ENCODE measurements at places on chromosomes 7 and 10.

DNA sequence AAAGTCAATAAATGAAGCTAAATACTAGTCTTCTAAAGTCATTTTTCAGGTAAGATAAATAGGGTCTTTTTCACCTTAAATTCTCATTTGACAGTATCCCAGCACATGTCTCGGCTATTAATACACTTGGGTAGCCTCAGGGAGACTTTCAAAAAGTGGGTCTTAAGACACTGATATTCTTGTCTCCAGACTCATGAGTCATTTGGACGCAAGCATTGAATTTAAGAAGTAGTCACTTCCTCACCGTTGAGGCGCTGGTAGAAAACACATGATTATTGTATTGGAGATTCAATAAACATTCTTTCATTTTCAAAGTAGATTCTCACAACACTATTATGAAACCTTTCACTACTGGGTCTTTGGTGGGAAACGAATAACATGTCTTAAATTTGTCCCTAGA, 108.9 kb upstream of the SP8 start:
- no peak for DNase-seq

- DNase-seq: no peak
These were observed 80.6 kb downstream of the GLI3 start for GRCh38 chr7:42156291-42156865.

DNA sequence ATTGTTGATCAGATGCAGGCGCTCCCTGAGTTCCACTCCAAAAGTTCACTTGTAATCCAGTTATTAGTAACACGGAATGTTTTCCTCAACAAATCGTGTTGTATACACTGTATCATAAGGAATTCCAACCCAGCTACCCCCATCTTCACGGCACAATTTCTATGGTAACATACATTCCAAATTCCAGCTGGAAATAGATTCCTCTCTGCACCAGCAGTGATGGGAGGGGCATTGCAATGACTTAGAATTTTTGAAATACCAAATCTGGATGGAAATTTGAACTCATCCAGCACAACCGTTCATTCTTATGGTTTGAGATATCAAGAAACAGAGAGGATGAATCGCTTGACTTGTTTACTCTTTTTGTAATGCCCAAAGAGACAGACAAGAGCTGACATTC, 38.9 kb upstream of the RHEB start:
- no peak for DNase-seq

DNA sequence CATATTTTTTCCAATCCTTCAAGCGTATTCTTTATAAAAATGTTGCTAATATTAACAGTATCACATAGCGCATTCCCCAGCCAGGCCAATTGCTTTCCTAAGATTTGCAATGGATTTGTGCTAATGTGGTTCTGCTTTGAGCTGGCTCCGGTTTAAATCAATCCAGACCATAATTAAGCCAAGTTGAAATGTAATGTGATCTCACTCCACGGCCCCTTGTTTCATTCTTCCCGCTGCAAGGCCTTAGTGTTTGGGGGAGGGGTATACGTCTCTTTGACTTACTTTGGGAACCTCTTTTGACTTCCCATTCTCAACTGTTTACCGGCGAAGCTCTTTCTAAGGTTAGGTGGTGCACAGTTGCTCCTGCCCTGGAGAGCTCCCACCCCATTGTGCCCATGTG, 86.4 kb downstream of the PRPF18 start:
- no peak for DNase-seq

DNA sequence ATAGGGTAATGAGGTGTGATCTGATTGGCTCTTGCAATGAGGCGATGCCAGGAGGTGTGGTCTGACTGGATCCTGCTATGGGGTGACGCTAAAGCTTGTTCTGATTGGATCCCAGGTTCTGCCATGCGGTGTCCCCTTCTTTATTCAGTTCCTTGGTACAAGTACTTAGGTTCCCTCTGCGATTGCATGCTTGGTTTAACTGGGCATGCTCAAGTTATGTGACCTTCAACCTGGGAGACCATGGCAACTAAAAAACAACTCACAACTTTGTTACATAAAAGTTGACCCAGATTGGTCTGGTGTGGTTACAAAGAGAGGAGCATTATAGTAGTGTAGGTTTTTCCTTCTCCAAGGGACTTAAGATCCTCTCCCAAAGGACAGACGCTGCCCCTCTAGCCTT, 49.5 kb upstream of the DNAJC1 start:
- DNase-seq: no peak

GRCh38 chr7:707296-708000, 19.1 kb upstream of the DNAAF5 start:
- DNase-seq: no peak

GRCh38 chr10:72625608-72626443, at the start of gene MICU1:
TSS of gene MICU1 (minus strand) at chr10:72626079. CDS start at chr10:72566793, 59,286 bp downstream.
- DNase-seq: peak; percentile 91

- DNase-seq: peak; percentile 82
These were observed 6.5 kb downstream of the ARPC1B start for GRCh38 chr7:99380823-99381663.

DNA sequence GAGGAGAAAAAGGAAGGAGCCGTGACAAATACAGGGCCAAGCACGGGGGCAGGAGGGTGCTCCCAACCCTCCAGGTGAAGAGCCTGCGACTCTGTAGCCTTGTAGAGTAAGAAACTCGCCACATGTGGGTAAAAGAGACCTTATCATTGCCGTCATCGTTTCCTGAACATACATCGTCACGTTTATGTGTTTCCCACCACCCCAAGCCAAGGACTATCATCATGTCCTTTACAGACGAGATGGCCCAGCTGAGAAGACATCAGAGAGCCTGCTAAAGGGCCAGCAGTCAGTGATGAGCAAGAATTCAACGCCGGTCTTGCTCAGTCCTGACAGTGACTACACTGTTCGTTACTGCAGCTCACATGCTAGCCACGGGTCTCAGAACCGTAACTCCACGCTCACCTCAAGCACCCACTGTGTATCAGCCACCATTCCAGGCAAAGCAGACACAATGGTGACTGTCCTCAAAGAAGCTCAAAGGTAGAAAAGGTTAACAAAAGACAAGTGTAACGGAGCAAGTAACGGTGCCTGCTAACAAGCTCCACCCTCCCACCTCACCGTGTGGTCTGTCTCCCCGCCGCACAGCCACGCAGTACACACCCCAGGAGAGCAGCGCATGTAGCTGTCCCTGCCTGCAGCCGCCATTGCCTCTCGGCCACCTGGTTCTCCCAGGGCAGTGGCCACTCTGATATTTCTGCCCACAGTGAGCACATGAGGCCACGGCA, 147.8 kb downstream of the MAD1L1 start:
- DNase-seq: no peak

DNA sequence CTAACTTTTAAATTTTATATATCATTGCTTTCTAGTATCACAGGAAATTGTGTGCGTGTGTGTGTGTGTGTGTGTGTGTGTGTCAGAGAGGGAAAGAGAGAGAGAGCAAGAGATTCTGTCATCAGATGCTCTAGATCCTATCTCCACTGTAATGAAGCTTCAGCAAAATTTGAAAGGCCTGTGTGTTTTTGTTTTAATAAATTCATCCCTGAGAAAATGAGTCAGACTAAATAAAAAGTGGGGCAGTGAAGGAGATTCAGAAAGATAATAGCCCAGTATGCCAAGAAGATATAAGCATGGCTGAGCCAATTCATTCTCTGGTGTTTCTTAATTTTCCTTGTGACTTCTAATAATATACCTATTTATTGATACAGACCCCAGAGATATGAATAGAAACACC, 184.2 kb upstream of the TMEM196 start:
- no peak for DNase-seq

DNA sequence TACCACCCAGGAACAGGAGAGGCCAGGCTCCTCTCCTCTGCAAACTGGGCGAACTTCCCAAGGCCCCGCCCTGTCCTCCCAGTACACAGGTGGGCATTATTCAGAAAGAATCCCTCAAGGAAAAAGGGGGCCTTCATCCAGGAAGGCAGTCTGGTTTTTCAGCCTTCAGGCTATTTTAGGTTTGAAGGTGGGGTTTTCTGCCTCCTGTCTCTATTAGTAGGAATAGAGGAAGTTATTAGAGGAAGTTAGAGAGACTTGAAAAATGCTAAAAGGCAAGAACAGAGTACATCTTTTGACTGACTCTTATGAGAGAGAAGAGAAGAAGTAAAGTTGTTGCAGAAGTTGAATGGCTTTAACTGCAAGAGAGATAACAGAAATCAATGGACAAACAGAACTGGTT, 250.9 kb upstream of the SORCS1 start:
- no peak for DNase-seq

DNA sequence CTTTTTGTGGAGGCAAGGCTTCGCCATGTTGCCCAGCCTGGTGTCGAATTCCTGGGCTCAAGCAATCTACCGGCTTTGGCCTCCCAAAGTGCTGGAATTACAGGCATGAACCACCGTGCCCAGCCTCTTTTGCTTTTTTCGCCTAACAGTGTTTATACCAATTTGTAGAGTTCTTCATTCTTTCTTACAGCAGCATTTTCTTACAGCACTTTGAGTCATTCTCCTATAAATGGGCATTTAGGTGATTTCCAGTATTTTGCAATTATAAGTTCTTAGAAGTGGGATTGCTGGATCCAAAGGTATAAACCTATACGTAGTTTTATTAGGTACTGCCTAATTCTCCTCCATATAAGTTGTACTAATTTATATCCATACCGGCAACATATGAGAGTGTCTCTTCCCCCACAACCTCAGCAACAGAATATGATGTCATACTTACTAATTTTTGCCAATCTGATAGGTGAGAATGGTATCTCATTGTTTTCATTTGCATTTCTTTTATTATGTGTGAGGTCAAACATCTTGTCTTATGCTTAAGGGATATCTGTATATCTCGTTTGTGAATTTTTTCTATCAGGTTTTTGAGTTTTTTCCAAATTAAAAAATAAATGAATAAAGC, 39.1 kb downstream of the SUFU start:
- no peak for DNase-seq

DNA sequence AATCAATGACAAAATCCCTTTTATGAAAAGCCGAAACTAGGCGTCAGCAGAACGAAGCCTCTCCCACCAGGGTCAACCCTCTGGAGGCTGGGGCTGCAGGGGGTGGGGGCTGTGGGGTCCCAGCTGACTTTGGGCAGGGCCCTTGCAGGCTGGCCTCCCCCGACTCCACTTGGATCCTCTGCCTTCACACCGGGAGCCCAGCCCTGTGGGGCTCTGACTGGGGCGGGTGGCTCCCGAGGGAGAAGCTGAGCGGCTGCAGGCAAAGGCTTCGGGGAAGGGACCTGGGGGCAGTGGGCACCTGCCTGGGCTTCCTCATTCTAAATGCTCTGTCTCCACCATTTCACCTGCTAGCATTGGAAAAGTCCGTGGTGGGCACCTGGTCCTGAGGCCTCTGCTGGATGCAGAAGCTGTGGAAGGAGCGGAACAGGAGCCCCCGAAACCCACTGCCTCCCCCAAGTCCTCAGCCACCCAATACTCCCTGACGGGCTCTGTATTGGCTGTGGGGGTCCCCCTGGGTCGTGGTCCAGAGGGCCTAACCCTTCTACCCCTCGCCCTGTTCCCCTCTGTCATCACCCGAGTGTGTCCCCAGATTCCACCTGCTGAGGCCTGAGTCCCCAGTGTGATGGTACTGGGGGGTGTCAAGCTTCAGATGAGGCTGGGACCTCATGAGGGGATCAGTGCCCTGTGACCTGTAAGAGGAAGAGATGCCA, 108.6 kb downstream of the DNAJB6 start:
- no peak for DNase-seq

DNA sequence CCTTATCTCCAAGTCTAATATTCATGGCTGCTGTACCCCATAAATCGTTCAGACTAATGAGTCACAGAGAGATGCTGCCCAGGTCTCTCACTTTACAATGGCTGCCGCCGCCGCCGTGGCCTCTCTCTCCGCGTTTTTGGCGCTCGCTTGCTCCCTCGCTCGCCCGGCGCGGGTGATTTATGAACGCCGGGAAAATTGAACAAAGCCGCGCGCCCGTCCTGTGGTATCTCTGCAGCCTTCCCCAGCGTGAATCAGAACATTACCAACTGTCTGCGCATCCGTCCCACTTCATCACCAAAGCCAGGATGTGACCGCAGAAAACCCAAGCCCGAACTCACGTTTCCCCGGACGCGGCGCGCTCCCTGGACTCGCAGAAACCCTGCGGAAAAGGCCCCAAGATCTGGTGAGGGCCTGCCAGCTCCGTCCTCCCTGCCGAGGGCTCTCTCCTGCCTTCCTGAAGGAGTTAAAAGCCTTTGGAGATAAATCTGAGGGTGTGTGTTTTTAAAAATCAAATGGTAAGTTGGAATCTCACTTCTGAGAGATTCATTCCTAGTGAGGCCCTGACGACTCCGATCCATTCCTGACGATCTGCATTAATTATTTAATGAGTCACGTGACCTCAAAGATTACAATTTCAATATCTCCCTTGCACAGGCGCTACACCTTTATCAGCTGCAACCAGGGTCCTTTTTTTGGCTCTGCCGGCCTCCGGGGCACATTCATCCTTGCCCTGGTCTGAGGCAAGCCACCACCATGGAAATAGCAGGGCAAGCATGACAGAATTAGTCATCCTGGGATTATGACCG, 6.3 kb downstream of the HOXA4 start:
- DNase-seq: no peak

DNA sequence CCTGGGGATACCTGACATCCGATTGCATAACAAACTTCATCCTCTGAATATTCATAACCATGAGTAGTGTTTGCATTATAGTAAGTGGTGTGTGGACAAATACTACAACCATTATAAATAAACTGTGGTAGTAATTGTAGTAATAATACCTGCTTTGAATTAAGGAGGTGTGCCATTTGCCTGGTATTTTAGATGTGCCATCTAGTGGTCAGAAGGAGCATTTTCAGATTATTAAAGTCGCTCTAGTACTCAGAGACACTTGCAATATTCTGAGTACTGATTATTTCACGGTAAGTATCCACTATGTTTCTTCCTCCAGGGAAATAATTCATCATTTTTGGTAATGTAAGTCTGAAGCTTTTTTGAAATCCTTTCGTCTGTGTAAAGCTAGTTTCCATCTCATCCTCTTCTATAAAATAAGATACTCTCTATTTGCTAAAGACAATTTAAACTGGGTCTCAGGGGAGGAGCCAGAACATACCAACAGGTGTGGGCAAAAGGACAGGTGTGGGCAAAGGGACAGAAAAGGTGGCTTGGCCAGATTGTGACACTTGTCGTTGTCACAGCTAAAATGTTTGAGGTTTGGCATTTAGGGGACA, 115.3 kb upstream of the WDR11 start:
- DNase-seq: no peak

GRCh38 chr7:67653856-67654454, 657.3 kb downstream of the TYW1 start:
- DNase-seq: no peak

- DNase-seq: no peak
These were observed 316.3 kb downstream of the PARD3 start for GRCh38 chr10:34498821-34499220.

- no peak for DNase-seq
These were observed 41.5 kb downstream of the CYP17A1 start for GRCh38 chr10:102795453-102796406.

Measured in stimulated activated CD8-positive, alpha-beta memory T cell treated with anti-CD3 and anti-CD28 coated beads, Interleukin-4, amount 100 ng/mL, for 4 hours (primary cell).